ENCODE measurements at places on chromosomes 11 and 22.
A peak's percentile ranks its signal among the peaks of the same experiment; 100 is the strongest.

GRCh38 chr11:85525686-85526085, 101.5 kb downstream of the DLG2 start:
- no peak for DNase-seq

- DNase-seq = no peak
These were observed 915.3 kb downstream of the LRRC4C start for GRCh38 chr11:40544162-40544561.

DNA sequence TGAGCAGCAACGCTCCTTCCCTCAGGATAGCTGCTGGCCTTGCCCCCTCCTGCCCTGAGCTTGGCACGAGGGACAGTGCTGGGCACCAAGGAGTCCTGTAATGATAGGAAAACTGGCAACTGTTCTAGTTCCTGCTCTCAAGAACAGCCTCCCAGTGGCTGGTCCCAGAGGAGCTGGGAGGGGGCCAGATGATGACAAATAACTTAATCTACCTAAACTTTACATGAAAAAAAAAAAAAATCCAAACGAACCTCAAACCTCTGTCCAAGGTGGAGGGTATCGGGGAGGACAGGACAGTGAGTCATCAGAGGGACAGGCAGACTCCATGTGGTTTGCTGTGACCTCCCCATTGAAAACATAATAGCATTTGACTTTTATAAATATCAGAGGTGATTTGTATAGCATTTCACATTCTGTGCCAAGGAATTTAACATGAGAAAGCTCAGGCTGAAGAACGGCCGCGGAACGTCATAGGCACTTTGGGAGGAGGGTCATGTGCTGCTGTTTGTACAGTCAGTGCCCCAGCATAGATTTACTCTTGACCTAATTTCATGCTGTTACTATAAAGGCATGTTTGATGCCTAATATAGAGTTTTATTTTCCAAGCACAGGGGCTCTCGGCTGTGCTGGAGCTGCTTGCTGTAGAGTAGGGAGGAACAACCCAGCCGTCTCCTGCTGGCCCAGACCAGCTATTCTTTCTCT, 98.2 kb upstream of the NNMT start:
- DNase-seq = peak; percentile 98

- DNase-seq = peak; percentile 24
These were observed 25.9 kb downstream of the IGSF9B start for GRCh38 chr11:133930767-133931448.

- no peak for DNase-seq
These were observed 753 bp upstream of the PPARA start for GRCh38 chr22:46149512-46150033.

GRCh38 chr11:47440054-47440476, 8.9 kb downstream of the RAPSN start:
- no peak for DNase-seq

- peak; percentile 53 for DNase-seq
These were observed 13.0 kb upstream of the CYB5R3 start for GRCh38 chr22:42661985-42662831.

DNA sequence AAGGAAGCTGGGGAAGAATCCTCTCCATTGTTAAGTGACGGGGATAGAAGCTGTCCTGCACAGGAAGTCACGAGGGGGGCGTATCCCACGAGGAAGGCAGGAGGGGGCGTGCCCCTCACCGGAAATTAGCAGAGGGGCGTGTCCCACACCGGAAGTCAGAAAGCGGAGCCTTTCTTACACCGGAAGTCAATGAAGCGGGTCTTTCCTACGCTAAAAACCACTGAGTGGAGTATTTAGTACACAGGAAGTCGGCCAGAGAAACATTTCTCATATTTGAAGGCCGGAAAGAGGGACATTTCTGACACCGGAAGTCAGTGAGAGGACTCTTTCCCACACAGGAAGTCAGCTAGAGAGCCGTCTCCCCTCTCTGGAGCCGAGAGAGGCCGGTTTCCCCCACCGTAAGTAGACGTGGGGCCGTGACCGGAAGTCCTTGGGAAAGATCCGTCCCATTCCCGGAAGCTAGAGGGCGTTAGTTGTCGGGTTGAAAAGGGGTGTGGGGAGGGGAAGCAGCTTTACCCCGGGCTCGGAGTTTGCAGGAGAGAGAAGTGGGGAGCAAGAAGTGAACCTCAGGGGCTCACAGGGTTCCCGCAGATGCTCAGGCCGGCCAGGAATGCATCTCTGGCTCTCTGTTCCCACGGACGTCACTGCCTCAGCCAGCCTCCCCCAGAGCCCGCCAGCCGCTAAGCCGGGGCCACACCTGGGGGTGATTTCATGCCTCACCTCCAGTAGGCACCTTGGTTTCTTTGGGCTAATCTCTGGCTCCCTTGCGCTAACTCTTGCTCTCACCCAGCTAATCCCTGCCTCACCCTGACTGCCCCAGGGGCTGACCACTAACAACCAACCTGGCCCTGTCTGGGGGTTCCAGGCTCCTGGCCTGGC, 15.4 kb downstream of the MIAT start:
- DNase-seq = peak; percentile 88

DNA sequence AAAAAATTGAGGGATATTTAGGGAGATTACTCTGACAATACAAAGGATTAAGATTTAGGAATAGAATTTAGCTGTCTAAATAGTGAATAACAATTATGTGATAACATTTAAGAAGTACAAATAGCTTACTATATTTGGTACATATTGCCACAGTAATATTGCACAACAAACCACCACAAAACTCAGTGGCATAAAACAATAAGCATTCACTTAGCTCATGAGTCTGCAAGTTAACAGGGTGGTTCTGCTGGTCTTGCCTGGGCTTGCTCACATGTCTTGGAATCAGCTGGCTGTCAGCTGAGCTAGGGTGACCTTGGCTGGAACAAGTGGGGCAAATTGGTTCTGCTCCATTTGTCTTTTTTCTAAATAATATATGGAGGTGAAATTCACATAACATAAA, 115.1 kb downstream of the DCDC1 start:
- DNase-seq = no peak

- DNase-seq = peak; percentile 55
These were observed 23.3 kb upstream of the SERPIND1 start for GRCh38 chr22:20750461-20751184.

DNA sequence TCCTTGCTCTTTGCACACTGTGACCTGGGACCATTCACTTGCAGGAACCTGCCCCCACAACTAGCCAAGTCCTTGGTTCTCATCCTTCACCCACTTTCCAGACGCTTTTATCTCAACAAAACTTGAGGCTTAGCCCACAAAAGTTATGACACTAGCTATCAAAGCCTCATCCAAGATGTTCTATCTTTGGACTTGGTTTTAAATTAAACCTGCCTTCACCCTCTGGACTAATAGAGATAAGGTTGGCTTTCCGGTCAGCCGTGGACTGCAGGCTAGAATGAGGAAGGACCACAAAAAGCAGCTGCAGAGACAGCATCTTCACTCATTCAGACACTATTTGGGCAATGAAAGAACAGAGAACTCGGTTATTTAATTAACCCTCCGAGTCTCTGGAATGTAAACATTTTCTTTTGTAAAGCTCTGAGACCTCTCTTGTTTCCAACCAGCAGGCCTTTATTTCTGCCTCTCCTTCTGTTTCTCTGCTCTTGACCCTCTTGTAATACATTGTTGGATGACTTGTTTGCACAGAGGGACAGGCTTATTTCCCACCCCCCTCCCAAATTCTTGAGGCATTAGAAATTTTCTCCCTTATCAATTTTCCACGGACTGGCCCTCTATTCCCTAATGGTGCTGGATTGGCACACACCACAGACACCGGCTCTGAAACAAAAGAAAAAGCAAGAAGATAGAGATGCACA, 41.4 kb downstream of the ARL14EP start:
- DNase-seq = no peak

GRCh38 chr22:37331856-37332536, 49.7 kb downstream of the CYTH4 start:
- peak; percentile 64 for DNase-seq

- DNase-seq = no peak
These were observed 3.0 kb downstream of the TRIM29 start for GRCh38 chr11:120134931-120135228.

- DNase-seq = no peak
These were observed 38.4 kb upstream of the ETS1 start for GRCh38 chr11:128625746-128626145.
